ENCODE measurements at places on chromosomes 13 and 19.

DNA sequence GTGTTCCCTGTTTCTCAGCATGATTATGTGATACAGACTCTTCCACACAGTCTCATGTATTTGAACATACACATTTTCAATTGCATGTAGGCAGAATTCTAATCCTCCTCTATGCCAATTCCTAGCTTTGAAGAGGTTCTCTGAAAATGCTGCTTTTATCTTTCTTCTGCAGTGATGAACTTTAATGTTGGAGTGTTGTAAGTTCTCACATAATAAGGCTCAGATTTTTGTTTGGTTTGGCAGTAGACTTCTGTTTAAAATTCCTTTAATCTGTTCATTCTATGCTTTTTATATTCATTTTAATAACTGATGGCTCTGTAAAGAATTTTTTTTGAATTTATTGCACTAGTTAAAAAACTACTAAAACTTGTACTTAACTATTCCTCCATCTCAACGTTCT, 225.8 kb downstream of the GGACT start:
- no peaks in the 10 kb centered on the region for H3K4me1 ChIP-seq
- no peak overlapping the region for H3K4me3 ChIP-seq
- DNase-seq = no peak
- no peak overlapping the region for H3K27ac ChIP-seq
- H3K27me3 ChIP-seq = no peaks in the 10 kb centered on the region
- H3K36me3 ChIP-seq = no peaks in the 10 kb centered on the region

GRCh38 chr13:107217251-107217650, 649.3 kb upstream of the ARGLU1 start:
- H3K4me3 ChIP-seq = no peak overlapping the region
- H3K27me3 ChIP-seq = no peaks in the 10 kb centered on the region
- no peaks in the 10 kb centered on the region for H3K4me1 ChIP-seq
- DNase-seq = no peak

DNA sequence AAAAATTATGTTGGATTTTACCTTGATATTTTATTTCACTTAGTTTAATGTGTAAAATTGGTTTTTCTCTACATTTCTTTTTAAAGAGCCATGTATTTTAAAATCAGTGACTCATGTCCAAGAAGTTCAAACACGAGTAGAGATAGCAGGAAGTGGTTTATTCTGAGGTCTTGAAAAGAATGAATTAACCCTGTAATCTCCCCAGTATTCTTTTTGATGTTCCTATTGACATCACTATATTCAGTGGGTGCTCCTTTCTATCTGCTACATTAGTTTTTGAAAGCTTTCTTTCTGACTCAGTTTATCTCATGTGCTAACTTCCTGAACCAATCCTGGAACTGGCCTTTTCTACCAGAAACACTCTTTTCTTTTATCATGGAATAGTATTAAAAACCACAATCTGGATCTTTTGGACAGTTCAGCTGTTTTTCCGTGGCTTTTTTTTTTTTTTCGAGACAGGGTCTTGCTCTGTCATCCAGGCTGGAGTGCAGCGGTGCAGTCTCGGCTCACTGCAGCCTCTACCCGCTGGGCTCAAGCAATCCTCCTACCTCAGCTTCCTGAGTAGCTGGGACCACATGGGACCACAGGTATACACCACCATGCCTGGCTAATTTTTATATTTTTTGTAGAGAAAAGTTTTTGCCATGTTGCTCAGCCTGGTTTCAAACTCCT, 114.9 kb downstream of the PCCA start:
- H3K4me3 ChIP-seq = no peak overlapping the region
- no peak overlapping the region for H3K27ac ChIP-seq
- no peaks in the 10 kb centered on the region for H3K36me3 ChIP-seq
- no peak for DNase-seq

GRCh38 chr19:54465426-54466109, 2.0 kb upstream of the LENG9 start:
- H3K4me3 ChIP-seq = no peak overlapping the region
- peaks cover 14% of the 10 kb centered on the region for H3K36me3 ChIP-seq
- H3K27me3 ChIP-seq = peaks cover 11% of the 10 kb centered on the region
- peaks cover 22% of the 10 kb centered on the region for H3K4me1 ChIP-seq

- peaks cover 7% of the 10 kb centered on the region for H3K36me3 ChIP-seq
- H3K27me3 ChIP-seq = no peaks in the 10 kb centered on the region
- DNase-seq = peak; percentile 71
- peak within 1 kb of the TSS; percentile 55 for H3K27ac ChIP-seq
- peaks cover 9% of the 10 kb centered on the region for H3K4me1 ChIP-seq
Measured at GRCh38 chr19:52453324-52454094, at the start of gene ZNF578. Gene ZNF578, plus strand, starts transcription at chr19:52453553. Its CDS starts 48,293 bp downstream, at chr19:52501846.

DNA sequence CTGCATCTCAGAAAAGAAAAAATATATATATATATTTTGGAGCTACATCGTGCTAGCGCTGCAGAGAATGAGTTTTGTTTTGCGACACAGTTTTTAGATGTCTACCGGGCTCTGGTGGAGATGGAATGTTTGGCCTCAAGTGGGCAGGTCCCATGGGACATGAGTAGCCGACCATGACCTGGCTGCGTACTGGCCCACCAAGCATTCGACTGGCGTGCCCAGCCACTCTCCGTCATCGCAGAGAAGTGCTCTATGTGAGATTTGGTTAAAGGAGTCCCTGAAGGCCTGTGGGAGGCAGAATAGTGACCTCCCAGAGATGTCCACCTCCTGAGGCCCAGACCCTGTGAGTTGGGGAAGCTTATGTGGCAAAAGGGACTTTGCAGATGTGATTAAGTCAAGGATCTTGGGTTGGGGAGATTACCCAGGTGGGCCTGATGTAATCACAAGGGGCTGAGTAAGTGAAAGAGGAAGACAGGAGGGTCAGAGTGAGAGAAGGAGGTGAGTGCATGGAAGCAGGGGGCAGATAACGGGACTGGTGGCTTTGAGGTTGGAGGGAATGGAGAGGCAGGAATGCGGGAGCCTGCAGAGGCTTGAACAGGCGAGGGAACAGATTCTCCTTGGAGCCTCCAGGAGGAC, 821 bp upstream of the LILRB4 start:
- peaks cover 27% of the 10 kb centered on the region for H3K4me1 ChIP-seq
- no peak overlapping the region for H3K4me3 ChIP-seq
- peak; percentile 31 for DNase-seq
- no peak overlapping the region for H3K27ac ChIP-seq
- H3K27me3 ChIP-seq = peaks cover 11% of the 10 kb centered on the region

- no peaks in the 10 kb centered on the region for H3K27me3 ChIP-seq
- no peaks in the 10 kb centered on the region for H3K4me1 ChIP-seq
- H3K4me3 ChIP-seq = no peak overlapping the region
- peaks cover 16% of the 10 kb centered on the region for H3K36me3 ChIP-seq
- no peak for DNase-seq
Measured at GRCh38 chr19:37127999-37128820, 44.3 kb downstream of the ZNF585A start.

Data from B cell (primary cell).